ENCODE measurements at places on chromosomes 5 and 9.

DNA sequence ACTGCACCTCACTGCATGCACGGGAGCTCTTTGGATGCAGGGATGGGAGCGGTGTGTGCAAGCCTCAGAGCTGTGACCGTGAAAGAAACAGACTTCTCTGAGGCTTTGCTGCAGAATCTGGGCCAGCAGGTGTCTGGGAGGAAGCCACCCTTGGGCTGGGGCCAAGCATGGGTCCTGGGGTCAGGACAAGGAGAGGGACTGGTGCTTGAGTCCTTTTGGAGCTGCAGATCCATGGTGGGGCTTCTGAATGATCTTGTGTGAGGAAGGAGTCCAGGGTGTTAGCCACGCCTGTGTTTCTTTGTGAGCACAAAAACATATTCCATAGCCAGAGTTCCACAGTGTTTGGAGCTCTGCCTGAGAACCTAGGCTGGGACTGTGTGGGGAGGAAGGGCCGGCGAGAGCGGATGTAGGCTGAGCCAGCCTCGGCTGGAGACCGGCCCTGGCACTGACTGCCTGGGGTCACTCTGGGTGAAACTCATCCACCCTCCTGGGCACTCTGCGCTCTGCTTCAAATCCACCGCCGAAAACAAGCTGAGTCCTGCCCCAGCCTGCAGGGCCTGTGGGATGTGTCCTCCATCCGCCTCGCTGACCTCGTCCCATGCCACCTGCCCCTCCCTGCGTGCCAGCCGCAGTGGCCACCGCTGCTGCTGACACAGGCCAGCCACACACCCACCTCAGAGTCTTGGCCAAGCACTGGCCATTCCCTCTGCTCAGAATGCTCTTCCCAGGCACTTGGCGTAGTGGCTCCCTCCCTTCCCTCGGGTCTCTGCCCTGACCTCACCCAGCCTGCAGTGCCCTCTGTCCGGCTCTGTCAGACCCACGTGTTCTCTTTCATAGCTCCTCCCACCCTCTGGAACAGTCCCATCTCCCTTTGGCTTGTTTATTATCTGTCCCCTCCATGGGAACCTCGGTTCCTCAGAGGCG, 26.7 kb downstream of the ERGIC1 start:
- no peak for DNase-seq

DNA sequence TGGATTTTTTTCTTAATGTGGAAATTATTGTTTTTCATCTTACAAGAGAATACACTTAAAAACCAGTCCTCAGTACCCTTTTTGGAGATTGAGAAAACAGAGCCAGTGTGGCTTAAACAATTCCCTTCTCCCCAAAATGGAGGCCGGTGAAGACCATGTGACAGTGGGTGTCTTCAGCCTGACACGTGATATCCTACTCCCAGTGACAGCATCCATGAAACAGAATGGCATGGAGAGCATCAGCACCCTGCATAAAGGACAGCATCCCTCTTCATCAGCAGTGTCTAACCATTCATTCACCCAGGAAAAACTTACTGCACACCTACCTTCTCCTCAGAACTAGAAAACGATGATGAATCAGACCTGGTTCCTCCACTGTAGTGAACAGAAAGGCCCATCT, 103.4 kb upstream of the RAI14 start:
- no peak for DNase-seq

GRCh38 chr9:126393876-126394275, 67.2 kb downstream of the MVB12B start:
- no peak for DNase-seq

- DNase-seq = no peak
These were observed 69.8 kb upstream of the ICE1 start for GRCh38 chr5:5352675-5353074.

- no peak for DNase-seq
These were observed 139.1 kb upstream of the ADRA1B start for GRCh38 chr5:159777049-159777660.

GRCh38 chr5:1915316-1915715, 32.6 kb upstream of the IRX4 start:
- DNase-seq = no peak

- DNase-seq = no peak
These were observed 77.3 kb downstream of the AMBP start for GRCh38 chr9:114000671-114001409.

DNA sequence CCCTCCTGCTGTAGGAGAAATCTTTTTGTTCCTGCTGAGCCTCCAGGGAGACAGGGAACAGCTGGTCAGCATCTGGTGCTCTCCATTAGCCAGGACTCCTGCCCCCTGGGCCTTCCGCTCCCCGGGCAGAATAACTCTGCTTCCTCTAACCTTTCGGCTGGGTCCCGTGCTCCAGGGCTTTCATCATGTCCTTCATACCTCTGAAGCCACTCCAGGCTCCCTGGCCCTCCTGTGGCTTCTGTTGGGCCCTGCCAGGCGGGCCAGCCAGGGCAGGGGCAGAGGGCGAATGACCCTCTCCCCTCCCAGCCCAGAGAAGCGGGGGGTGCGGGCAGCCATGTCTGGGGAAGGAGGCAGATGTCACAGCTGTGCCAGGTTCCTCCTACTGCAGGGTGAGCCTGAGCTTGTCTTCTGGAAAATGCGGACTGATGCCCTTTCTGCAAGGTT, 81.7 kb upstream of the LMX1B start:
- DNase-seq = no peak

- no peak for DNase-seq
These were observed 11.8 kb upstream of the CXXC5 start for GRCh38 chr5:139636207-139636792.

GRCh38 chr5:57719216-57719615, 236.6 kb upstream of the ACTBL2 start:
- DNase-seq = no peak

DNA sequence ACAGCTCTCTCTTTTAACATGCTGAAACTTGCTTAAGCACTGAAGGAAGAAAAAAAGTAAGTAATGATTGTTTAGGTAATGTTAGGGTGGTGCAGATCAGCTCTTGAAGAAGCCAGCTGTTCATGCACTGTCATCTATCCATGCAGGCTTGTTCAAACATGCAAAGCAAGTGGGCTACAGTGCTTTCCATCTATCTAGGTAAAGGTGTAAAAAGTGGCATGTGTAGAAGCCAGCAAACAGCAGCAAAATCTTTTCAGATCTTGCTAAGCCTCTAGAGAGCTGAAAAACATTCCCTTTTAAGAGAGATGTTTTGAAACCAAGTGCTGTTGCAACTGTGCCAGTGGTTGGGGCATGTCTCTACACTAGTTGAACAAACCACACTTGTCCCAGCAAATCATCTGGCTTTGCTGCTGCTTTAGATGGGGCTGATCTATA, 214.4 kb downstream of the EFNA5 start:
- no peak for DNase-seq

DNA sequence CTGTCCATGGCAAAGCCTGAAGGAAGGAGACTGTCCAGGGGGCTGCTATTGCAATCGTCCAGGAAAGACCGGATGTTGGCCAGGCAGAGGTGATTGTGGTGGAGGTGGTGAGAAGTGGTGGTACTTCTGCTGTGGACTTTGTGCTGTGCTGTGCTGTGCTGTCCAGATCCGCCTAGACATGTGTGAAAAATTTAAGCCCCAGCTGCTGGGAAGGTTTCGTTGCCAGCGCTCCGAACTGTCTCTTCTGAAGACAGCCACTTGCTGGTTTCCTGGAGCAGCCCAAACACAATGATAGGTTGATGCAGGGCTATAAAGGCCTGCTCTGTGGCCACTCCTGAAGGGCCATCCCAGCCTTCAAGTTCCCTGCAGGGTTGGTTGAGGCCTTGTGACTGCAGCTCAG, 223.0 kb upstream of the MPDZ start:
- no peak for DNase-seq

- no peak for DNase-seq
These were observed 832 bp downstream of the EIF4EBP3 start for GRCh38 chr5:140548300-140548688.

- DNase-seq = peak; percentile 12
These were observed 174.6 kb downstream of the RFK start for GRCh38 chr9:76219560-76220151.

DNA sequence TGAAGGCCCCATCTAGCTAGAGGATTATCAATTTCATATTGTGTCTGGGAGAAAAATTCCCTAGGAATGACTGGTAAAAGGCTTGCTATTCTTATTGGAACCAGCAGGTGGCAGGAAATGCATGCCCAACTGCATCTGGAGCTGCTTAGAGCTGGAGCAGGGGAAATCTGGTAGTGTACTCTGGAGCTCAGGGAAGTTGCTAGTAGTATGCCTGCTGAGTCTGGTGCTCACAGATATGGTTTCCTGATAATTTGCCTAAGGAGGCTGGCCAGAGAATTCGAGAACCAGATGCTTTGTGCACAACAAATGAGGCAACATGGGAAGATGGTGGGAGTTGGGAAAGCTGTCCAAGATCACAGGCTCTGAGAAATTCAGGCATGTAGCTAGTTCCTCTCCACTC, 53.7 kb downstream of the G3BP1 start:
- DNase-seq = peak; percentile 47

DNA sequence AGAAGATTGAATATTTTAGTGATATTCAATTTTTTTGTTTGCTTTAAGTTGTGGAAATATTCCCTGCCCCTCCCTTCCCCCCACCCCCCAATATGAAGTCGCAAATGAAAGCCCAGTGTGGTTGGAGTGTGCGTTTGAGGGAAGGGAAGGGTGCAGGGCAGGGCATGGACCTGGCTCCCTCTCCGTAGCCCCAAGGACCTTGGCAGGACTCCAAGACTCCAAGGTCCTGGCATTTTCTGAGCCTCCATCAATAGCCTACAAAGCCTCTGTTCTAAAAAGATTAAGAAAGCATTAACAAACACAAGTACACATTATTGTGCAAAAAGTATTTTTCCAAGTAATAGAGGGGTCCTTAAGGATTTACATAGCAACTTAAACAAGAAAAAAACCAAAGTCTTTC, 38.8 kb upstream of the PTPN3 start:
- DNase-seq = no peak

DNA sequence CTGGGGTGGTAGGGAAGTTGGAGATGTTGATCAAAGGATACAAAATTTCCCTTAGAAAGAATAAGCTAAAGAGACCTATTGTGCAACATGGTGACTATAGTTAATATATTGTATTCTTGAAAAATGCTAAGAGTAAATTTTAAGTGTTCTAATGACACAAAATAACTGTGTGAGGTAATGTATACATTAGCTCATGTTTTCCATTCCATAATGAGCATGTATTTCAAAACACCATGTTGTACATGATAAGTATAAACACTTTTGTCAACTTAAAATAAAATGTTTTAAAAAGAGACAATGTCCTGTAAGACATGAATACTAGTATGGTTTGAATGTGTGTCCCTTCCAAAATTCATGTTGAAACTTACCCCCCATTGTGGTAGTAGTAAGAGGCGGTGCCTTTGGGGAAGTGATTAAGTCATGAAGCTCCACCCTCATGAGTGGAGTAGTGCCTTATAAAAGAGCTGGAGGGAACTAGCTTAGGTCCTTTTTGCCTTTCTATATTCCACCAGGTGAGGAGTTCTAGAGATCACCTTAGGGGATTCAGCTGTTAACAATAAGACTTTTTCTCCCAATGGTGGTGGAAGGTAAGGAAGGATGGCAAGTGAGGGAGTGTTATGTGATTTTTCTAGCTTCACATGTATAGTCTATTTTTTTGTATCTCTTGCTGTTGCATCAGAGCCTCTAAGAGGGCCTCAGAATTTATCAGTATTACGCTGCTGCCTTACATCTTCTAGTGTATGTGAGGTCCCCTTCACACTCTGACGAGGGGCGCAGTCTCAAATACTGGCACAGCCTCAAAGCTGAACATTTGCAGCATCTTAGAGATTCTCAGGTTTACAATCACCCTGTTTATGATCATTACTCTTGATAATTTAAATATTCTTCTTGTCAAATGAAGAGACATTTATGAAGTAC, 94.9 kb upstream of the NREP start:
- no peak for DNase-seq

DNA sequence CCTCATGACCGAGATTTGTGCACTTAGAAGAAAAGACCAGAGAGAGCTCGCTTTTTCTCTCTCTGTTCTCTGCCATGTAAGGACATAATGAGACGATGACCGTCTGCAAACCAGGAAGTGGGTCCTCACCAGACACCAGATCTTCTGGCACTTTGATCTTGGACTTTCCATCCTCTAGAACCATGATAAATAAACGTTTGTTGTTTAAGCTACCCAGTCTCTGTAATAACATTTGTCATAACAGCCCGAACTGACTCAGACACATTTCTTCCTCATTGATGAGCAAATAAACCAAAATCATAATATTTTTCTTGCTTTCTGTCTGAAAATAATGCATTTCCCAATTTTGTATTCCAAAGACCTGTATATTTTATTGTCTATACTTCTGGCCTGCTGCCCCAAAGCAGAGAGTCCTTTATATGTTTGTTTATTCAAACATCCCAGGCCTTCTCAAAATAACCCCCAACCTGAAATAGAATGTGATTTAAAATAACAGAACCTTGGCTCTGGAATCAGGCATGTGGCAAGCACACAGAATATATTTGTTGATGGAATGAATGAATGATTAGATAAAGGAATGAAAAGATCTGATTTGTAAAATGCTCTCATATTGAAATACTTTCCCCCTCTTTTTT, 396.5 kb downstream of the ADGRV1 start:
- DNase-seq = no peak

- DNase-seq = peak; percentile 88
These were observed 43.1 kb downstream of the TMEM174 start for GRCh38 chr5:73215891-73216610.

GRCh38 chr5:30401479-30402058, 791.9 kb upstream of the CDH6 start:
- DNase-seq = peak; percentile 51

DNA sequence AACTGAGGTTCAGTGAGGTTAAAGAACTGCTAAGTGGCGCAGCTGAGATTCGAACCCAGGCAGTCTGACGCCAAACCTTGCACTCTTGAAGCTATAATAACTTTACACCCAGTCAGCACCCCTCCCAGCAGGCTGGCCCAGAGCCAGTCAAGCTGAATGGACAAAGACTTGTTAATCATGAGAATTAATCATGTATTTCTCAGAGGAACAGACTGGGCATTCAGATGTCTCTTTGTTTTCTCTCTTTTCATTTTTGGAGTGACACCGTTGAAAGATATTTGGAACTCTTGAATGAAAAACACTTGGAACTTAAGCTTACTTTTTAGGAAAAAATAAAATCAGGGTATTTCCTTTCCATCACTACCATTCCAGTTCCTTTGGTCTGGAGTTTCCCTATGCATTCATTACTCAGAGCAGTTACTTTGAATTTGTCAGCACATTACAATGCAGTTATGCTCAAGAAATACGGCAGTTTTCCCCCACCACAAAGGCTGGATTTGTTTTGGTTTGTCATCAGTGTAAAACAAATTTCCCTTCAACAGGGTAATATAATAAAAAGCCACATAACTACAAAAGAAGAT, 22.6 kb upstream of the MAMDC2 start:
- no peak for DNase-seq
